ENCODE measurements at places on chromosomes 4 and X. TPM values are rescaled to one million over a fixed set of nuclear protein-coding genes. Genes with fewer than 3 reads are reported as not detected.

DNA sequence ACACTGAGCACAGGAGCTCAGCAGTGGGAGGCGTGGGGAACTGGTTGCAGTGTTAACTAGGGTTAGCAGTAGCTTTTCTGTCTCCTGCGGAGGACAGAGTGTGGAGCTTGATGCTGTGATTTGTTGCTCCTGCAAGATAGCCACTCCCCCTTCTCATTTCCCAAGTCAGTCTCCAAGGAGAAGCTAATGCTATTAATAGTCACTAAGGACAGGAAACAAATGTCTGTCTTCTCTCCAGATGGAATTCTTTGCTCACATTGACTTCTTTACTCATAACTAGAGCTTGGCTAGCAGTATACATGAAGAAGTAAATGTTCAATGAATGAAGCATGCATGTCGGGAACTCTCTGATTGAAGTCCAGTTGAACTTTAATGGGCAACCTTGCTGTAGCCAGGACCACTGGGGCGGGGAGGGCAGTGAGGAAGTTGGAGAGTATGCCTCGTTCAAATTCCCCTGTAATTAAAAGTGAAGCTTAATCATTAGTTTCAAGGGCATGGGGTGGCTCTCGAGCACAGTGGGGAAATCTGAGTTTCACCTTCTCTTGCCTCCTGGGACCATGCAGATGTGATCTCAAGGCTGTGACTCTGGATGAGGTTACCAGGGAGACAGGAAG lies 156.6 kb upstream of the SCML1 start:
- H3K36me3 ChIP-seq: no peaks in the 10 kb centered on the region
- H3K4me3 ChIP-seq: no peak overlapping the region
- H3K4me1 ChIP-seq: no peaks in the 10 kb centered on the region

The NXF2B gene
- 1.0 TPM for total RNA-seq

The FAM9B gene
- total RNA-seq: 0.44 TPM

DNA sequence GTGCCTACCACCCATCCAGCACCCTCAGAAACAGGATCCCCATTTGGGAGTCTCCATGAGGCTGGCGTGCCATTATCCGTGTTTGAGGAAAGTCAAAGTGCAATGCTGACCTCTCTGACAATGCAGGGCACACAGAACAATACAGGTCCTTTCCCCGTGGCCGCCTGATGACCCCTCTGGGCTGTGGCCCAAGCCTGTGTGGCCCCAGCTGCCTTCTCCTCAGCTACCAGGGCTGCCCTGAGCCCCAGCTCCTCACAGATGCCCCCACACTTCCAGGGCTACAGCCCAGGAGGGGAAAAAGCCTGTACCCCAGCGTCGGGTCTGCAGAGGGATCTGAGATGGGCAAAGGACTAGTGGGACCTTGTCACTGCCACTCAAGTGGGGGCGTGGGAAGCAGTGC lies 15.5 kb downstream of the ZFYVE28 start:
- H3K27me3 ChIP-seq: no peaks in the 10 kb centered on the region
- H3K27ac ChIP-seq: no peak overlapping the region
- no peaks in the 10 kb centered on the region for H3K36me3 ChIP-seq
- H3K4me1 ChIP-seq: peaks cover 23% of the 10 kb centered on the region
- DNase-seq: no peak

The PIR gene
- total RNA-seq: 19.8 TPM

DNA sequence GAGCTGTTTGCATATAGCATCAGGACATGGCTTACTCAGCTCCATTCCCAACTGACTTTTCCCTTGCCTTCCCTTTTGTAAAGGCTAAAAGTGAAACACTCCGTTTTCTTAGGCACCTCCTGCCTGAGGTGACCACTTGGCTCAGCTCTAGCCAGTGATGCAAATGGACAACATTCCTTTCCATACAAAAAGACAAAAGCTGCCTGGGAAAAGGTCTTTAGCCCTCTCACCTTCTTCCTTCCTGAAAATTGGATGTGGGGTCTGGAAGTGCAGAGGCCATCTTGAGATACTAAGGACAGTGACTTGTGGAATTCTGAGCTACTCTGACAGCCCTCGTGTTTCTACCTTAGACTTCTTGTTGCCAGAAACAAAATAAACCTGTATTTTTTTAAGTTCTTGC lies 27.7 kb upstream of the SFRP2 start:
- no peak overlapping the region for H3K27ac ChIP-seq
- no peaks in the 10 kb centered on the region for H3K4me1 ChIP-seq

DNA sequence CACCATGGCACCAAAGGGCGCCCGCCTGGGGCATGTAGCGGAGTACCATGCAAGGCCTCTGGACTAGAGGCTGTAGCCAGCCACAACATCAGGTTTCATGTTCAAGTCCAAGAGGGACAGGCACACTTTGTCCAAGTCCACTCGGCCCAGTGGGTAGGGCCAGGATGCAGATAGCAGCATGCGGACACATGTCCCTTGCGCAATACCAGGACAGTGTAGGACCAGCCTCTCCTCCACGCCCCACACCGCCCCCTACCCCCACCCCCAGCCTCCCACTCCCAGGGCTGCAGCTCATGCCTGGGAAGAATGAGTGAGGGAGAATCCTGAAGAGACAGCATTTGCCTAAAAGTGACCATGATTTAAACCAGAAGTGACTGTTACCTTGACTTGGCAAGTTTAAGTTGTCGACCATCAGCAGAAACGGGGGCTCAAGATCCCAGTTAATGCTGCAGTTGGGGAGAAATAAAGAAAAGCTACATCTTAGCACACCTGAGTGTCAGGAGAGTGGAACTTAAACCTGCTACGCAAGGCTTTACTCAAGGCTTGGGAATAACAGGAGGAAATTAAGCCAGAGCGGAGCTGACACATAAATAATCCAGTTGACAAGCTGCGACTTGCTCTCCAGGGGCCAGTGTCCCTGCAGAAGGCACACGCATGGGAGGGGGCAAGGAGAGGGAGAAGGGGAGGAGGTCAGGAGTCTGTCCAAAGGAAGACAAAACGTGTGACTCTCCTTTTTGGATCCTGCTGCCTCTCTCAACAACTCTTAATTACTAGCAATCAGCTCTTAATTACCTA lies 221.7 kb downstream of the BCOR start:
- DNase-seq: no peak
- no peak overlapping the region for H3K4me3 ChIP-seq
- H3K36me3 ChIP-seq: no peaks in the 10 kb centered on the region
- H3K27ac ChIP-seq: no peak overlapping the region

GRCh38 chr4:182010876-182011275 lies 232.3 kb upstream of the TENM3 start:
- H3K27me3 ChIP-seq: no peaks in the 10 kb centered on the region
- no peaks in the 10 kb centered on the region for H3K4me1 ChIP-seq

- H3K27ac ChIP-seq: no peak overlapping the region
- no peaks in the 10 kb centered on the region for H3K4me1 ChIP-seq
- DNase-seq: no peak
- no peak overlapping the region for H3K4me3 ChIP-seq
Measured at GRCh38 chr4:115596265-115597001, 483.0 kb upstream of the NDST4 start.

The TACR3 gene
- 0.24 TPM for total RNA-seq

DNA sequence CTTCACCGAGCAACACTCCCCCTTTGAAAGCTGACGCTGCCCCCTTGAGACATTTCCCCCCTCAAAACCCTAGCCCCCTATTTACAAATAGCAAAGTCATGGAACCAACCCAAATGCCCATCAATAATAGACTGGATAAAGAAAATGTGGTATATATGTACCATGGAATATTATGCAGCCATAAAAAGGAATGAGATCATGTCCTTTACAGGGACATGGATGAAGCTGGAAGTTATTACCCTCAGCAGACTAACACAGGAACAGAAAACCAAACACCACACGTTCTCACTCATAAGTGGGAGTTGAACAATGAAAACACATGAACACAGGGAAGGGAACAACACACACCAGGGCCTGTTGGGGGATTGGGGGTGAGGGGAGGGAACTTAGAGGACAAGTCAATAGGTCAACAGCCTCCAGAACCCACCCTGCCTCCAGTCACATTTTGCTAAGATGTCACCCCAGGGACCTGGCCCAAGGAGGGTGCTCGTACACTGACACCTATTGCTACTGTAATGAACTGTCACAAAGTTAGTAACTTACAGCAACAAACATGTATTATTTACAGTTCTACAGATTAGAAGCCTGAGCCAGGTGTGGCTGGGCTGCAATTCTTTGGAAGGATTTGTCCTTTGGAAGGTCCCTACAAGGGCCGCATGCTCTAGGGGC lies 20.6 kb downstream of the SCD5 start:
- no peak for DNase-seq
- H3K4me1 ChIP-seq: peaks cover 6% of the 10 kb centered on the region
- no peak overlapping the region for H3K4me3 ChIP-seq
- H3K27me3 ChIP-seq: no peaks in the 10 kb centered on the region
- no peaks in the 10 kb centered on the region for H3K36me3 ChIP-seq

The PABPC4L gene
- total RNA-seq: 0.56 TPM

The VSIG4 gene
- total RNA-seq: 569 TPM

DNA sequence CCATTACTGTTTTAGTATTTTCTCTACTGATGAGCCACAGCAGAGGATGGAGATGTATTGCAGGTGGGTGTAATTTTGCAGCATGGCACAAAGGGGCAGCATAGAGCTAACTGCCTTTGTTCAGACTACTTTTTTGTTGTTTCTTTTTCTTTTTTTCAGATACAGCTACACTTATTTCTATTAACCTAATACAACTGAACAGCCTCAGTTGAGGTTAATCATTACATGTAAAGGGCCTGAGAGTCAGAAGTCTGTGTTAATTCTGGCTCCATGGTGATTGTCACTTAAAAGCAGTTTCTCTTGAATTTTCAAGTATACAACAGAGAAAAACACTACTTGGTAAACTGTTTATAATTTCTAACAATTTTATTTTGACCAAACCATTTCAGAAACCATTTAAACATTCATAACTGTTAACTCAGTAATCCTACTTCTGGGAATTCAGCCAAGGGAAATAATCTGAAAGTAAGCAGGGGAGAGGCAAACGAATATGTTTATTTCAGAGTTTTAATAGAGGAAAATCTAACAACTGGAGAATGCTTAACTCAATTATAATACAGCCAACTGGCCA lies 13.9 kb upstream of the PPEF2 start:
- no peak for DNase-seq
- no peaks in the 10 kb centered on the region for H3K27me3 ChIP-seq
- H3K36me3 ChIP-seq: peaks cover 49% of the 10 kb centered on the region
- no peak overlapping the region for H3K27ac ChIP-seq

The FAAH2 gene
- total RNA-seq: 6.1 TPM

DNA sequence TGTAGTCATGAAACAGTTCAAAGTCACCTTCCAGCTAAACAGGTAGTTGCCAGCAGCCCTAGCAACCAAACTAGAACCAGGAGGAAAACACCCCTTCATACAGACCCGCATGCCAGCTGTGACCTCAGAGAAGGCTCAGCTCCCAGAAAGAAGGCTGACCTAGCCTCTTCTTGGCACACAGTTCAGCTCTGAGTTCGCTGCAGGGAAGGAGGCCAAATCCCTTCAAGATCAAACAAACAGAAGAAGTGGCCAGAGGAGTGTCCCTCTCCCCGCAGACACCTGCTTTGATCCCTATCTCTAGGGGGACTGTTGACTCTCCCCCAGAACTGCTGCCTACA lies 56.0 kb downstream of the HADH start:
- H3K27me3 ChIP-seq: no peaks in the 10 kb centered on the region
- peaks cover 7% of the 10 kb centered on the region for H3K36me3 ChIP-seq
- no peak overlapping the region for H3K27ac ChIP-seq
- DNase-seq: peak; percentile 61

DNA sequence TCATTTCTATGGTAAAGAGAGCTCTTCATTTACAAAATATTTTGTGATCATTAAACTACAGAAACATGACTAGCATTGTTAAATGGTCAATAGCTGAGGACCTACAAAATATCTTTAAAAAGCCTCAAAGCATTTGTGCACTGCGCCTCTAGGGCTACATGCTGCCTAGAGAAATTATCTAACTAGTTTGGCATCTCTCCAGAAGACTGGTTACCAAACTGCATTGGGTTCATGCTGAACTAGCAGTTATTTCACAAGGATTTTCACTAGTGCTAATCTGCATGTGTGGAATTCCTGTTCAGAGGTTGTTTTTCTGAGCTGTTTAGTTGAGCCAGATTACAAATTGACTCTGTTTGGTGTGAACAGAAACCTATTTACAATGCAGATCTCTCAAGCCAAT lies 58.5 kb upstream of the PITX2 start:
- H3K4me3 ChIP-seq: no peak overlapping the region
- H3K4me1 ChIP-seq: no peaks in the 10 kb centered on the region
- no peak overlapping the region for H3K27ac ChIP-seq
- no peaks in the 10 kb centered on the region for H3K36me3 ChIP-seq

GRCh38 chrX:12002876-12003275 lies 135.4 kb upstream of the FRMPD4 start:
- no peak for DNase-seq
- H3K27ac ChIP-seq: no peak overlapping the region
- no peaks in the 10 kb centered on the region for H3K36me3 ChIP-seq
- no peaks in the 10 kb centered on the region for H3K4me1 ChIP-seq

GRCh38 chr4:188811121-188811520 lies 671.9 kb downstream of the TRIML1 start:
- no peak overlapping the region for H3K27ac ChIP-seq
- H3K27me3 ChIP-seq: no peaks in the 10 kb centered on the region

The CLGN gene
- total RNA-seq: 1.1 TPM

DNA sequence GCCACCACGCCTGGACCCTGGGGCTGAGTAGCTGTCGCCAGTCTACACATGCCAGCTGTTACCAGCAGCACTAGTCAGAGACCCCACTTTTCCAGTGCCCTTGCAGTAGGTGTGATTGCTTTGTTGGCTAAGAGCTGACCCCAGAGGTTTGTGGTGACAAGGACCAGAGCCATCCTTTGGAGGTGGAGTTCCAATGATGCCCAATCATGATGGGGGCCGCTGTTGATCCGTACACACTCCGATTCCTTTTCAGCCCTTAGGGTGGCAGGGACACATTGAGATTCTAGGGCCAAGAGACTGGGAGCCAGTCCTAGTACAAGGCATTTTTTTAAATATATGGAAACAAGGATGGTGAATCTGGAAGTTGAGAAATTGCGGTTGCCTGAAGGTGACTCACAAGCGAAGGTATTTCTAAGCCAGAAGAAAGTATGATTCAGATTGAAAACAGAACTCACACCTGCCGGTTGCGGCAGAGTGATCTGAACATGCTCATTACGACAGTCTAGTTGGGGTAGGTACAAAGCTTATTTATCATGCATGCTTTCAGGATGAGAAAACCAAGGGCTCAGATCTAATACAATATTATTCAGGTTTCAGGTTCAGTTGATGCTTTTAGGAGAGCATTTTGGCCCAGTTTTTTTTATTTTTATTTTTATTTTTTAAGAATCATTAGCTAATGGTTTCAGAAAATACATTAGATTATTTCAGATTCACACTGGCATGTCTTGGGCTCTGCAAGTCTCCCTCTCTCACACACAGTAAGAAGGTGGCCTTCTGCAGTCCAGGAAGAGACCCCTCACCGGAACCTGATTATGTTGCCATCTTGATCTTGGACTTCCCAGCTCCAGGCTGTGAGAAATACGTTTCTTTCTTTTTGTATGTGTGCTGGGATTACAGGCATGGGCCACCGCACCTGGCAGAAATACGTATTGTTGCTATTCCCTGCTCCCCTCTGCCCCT lies 43.4 kb downstream of the SHROOM2 start:
- H3K27me3 ChIP-seq: no peaks in the 10 kb centered on the region
- no peak overlapping the region for H3K27ac ChIP-seq
- H3K4me3 ChIP-seq: no peak overlapping the region
- H3K4me1 ChIP-seq: no peaks in the 10 kb centered on the region
- no peak for DNase-seq

The HELQ gene
- 18.8 TPM for total RNA-seq

GRCh38 chrX:19807414-19807813 lies 80.0 kb downstream of the SH3KBP1 start:
- H3K36me3 ChIP-seq: no peaks in the 10 kb centered on the region
- DNase-seq: no peak
- H3K4me3 ChIP-seq: no peak overlapping the region
- H3K4me1 ChIP-seq: peaks cover 11% of the 10 kb centered on the region
- H3K27ac ChIP-seq: no peak overlapping the region

Measured in lower lobe of right lung (tissue), 2 donors.